Forelimb muscle (tissue), 1 donor: ENCODE measurements at places on chromosomes 3 and 15. TPM values are rescaled to one million over a fixed set of nuclear protein-coding genes. Genes with fewer than 3 reads are reported as not detected.

MKRN3 gene
- polyA plus RNA-seq = 5.8 TPM

PSTPIP1 gene
- polyA plus RNA-seq = 2.7 TPM

SKOR1 gene
- polyA plus RNA-seq = 0.47 TPM

DNA sequence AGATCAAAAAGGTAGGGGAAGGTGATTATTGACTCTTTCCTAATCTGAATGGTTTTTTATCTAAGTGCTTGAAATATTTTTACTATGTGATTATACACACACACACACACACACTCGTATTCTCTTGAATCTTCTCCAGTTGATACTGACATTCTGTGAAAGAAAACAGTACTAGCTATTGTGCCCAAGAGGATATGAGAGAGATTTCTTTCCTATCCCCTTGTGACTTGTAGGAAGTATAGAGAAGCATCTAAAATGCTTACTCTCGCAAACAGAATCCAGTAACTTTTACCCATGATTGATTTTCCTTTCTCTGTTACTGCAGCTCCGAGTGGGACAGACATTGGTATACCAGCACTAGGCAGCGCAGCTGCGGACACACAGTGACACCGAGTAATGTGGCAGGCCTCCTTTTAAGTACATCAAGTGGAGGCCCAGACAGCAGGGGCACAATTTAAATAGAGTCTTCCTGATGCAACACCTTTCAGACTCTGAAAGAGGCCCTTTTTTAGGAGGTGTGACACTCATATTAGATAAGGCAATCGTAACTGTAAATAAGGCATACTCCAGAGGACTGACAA lies 421.0 kb upstream of the CNTN4 start:
- DNase-seq = no peak

- no peak for DNase-seq
Observed at GRCh38 chr3:188255190-188255589, 101.2 kb downstream of the LPP start.

GRCh38 chr15:80010131-80010673 lies 39.2 kb upstream of the BCL2A1 start:
- DNase-seq = no peak

GRCh38 chr3:115903843-115904242 lies 280.5 kb downstream of the GAP43 start:
- no peak for DNase-seq

GRCh38 chr3:34001022-34001421 lies 202.6 kb downstream of the PDCD6IP start:
- no peak for DNase-seq
